ENCODE measurements at places on chromosomes 4 and X.

DNA sequence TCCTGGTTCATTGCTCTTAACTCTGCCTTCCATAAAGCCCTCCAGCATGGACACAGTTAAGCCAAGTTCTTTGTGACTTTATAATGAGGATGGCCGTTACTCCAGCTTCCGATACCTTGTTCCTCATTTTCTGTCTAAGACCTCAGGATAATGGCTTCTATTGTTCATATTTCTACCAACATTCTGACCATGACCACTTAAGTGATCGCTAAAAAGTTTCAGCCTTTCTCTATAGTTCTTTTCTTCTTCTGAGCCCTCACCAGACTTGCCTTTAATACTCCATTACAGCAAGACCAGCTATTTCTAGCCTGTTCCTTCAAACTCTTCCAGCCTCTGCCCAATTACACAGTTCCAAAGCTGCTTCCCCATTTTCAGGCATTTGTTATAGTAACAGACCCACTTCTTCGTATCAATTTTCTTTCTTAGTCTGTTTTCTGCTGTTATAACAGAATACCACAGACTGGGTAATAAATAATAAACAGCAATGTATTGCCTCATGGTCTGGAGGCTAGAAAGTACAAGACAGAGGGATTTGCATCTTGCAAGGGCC is 12.3 kb downstream of the RNF175 start:
- no peak for DNase-seq

DNA sequence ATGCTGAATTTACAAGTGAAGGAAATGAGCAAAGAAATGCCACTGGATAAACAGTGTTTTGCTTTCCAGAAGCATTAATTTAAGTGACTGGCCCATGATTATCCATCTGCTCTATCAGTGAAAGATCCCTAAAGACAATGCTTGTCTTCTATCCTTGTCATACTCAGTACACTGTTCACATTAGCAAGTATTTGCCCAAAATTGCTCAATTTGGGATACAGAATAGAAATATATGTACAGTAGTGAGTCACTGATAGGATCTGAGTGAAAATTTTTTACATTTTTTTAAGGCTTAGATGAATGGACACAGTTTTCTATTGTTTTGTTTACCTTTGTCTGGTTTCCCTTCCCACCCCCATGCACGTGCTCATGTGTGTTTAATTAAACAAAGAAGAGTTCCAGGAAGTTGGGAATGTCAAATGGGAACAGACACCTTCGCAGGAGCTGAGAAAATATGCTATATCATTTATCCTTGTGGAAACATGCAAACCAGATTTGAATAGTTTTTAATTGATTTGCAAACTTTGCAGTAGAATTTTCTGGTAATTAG is 656.3 kb downstream of the RPA4 start:
- no peak for DNase-seq

DNA sequence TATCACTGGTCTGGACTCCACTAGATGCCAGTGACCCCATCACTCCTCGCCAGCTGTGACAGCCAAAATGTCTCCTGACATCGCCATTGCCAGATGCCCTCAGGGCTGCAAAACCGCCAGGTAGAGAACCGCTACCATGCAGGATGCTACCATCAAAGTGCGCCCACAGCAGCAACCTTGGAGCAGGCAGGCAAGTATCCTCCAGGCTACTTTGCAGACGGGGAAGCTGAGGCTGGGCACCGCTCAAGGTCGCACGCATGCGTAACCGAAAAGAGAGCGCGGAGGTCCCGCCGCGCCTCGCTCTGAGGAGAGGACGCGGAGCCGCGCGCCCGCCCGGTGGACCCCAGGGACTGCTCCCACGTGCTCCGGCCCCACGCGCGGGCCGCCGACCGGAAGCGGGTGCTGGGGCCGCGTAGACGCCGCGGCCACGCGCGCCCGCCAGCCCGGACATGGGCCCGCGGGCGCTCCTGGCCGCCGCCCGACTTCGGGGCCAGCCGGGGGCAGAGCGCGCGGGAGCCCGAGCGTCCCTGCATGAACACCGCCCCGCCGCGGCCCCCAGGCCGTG is at the start of gene STS:
STS (plus strand) TSS at position 300 of the 565 bp plus-strand sequence. CDS start 105,488 bp downstream, outside the sequence.
- no peak for DNase-seq

GRCh38 chr4:186934841-186935443 is 211.3 kb upstream of the FAT1 start:
- no peak for DNase-seq

- DNase-seq: no peak
Observed at GRCh38 chr4:87025614-87026041, 90.8 kb downstream of the AFF1 start.

DNA sequence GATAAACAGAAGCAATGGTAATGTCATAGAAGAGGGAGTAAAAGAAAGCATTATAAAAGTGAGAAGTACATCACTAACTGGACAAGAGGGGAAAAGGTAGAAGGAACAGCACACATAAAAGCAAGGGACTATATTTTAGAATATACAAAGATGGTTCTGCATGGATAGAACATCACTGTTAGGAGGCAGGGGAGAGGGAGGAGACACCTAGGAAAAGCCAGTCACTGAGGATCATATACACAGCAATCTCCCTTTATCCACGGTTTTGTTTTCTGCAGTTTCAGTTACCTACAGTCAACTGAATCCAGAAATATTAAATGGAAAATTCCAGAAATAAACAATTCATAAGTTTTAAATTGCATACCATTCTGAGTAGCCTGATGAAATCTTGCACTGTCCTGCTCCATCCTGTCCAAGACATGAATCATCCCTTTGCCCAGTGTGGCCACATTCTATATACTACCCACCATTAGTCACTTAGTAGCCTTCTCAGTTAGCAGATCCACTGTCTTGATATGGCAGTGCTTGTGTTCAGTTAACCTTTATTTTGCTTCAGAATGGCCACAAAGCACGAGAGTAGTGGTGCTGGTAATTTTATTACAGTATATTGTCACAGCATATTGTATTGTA is 74.2 kb downstream of the PPA2 start:
- no peak for DNase-seq

DNA sequence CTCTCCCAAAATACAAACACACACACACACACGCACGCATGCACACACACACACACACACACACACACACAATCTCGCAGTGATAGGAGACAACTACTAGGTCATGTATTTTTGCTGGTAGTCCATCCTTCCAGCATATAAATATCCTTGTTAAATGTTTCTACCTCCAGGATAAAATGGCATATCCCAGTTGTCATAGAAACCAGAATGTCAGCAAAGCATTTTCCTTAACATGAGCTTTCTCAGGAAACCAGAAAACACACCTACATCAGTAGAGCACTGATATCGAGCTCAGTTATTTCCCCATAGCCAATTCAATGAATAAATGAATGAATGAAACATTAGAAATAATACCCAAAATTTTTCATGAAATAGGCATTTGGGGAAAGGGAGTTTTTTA is 115.7 kb downstream of the PWWP3B start:
- no peak for DNase-seq

DNA sequence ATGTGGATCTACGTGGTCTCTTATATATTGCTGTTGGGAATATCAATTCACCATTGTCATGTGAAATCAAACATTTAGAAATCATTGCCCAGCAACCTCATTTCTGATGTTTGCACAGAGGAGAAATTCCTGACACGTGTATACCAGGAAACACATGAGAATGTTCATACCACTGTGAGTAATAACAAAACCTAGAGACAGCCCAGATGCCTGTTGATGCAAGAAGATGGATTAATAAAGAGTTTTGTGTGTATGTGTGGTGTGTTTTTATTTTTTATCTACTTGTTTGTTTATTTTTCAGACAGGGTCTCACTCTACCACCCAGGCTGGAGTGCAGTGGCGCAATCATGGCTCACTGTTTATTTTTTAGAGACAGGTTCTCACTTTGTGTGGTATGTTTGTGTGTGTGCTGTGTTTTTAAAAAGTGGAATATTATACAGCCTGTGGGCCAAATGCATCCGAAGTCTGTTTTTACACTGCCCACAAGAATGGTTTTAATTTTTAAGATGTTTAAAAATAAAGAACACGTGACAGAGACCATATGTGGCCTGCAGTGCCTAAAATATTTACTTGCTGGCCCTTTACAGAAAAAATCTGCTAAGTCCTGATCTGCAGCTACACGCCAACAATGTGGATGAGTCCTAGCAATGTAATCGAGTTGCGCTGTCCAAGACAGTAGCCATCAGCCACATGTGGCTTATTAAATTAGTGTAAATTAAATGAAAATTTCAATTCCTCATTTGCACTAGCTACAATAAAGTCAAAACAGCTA is 39.2 kb downstream of the TXLNG start:
- no peak for DNase-seq

GRCh38 chr4:177182166-177182565 is 127.5 kb upstream of the NEIL3 start:
- DNase-seq: no peak

GRCh38 chrX:2577844-2578466 is 77.2 kb upstream of the DHRSX start:
- DNase-seq: no peak

DNA sequence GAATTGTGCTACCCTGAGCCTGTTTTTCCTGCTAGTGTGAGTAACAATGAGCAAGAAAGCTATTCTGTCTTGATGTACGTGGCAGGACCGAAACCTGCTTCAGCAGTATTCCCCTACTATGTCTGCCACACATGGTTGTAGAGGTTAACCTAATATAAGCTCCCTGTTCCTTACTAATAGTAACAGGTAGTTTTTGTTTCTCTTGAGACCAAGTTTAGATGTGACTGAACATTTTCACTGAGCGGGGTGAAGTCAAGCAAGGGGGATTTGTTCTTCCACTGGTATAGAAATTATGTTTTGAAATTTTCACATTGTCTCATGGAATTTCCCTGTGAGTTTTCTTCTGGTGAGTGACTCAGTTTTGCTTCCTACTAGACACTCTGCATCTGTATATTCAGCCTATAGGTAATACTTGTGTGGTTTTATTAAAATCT is 37.3 kb downstream of the RRAGB start:
- no peak for DNase-seq

DNA sequence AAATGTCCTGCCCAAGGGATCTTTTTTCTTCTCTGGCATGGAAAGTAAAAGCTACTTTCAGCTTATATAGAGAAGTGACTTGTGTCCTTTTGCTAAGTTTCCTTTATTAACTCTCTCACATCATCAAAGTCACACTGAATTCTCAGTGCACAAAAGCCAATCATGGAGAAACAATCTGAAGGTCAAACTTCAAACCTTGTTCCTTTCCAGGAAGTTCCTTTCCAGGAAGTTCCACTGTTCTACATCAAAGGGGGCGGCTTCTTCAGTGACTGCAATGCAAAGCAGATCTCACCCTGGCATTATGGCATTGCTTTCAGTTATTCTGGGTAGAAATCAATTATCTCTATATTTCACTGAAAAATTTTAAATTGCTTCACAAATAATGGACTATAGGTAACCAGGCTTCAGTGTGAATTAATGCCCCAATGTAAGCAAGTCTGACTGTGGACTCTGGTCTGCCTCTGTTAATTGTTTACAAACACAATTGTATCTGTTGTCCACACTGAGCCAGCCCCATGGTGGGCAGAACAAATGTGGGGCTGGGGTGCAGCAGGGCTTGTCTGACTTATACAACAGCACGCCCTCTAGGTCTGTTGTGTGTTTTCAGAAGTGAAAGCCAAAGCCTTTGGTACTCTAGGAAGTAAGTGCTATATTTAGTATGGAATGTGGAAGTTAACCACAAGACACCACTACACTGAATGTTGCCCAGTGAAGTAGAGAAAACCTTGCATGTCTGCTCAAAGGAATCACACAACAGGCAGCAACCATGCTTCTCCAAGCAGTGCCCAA is 98.8 kb downstream of the CDS1 start:
- no peak for DNase-seq

GRCh38 chr4:6499238-6499600 is 26.8 kb upstream of the PPP2R2C start:
- no peak for DNase-seq

GRCh38 chr4:119795986-119796578 is 167.5 kb upstream of the PDE5A start:
- no peak for DNase-seq

All from T-helper 22 cell (primary cell).